ENCODE measurements at places on chromosomes 1 and 21.

DNA sequence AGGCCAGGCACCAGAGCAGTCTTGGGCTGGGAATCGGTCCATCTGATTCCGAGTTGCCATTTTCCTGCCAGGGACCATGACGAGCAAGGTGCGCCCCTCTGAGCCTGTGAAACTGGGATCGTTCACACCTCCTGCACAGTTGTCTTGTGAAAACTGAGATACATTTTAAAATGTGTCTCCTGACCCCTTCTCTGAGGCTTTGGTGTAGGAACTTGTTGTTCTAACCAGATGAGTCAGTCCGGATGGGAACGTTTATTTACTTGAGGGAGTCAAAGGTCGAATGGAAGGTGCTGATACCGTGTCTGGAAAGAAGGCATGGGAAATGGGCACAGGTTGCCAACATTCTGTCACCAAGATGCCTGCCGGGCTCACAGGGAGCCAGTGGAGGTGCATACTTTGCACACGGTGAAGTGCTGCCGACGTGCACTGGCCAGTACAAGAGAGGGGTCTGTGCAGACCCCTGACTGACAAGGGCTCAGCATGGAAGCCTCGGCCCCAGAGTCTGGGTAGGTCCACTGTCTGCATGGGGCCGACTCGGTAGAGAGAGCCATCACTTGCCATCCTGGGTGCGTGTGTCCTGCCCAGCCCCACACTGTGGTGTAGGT, 7.4 kb upstream of the KCNN3 start:
- no peak for DNase-seq

GRCh38 chr1:158521666-158522058, 32.5 kb downstream of the OR6Y1 start:
- no peak for DNase-seq

GRCh38 chr1:221839782-221840395, 98.0 kb upstream of the DUSP10 start:
- no peak for DNase-seq

- peak; percentile 74 for DNase-seq
Observed at GRCh38 chr1:27726173-27727044, 648 bp downstream of the FAM76A start.

GRCh38 chr1:155173478-155174323, at the start of gene TRIM46:
Gene TRIM46, plus strand, starts transcription at chr1:155173849. Its CDS starts 118 bp downstream, at chr1:155173967.
- peak; percentile 89 for DNase-seq

- DNase-seq, result no peak
Observed at GRCh38 chr1:245804696-245805095, 649.9 kb downstream of the KIF26B start.

DNA sequence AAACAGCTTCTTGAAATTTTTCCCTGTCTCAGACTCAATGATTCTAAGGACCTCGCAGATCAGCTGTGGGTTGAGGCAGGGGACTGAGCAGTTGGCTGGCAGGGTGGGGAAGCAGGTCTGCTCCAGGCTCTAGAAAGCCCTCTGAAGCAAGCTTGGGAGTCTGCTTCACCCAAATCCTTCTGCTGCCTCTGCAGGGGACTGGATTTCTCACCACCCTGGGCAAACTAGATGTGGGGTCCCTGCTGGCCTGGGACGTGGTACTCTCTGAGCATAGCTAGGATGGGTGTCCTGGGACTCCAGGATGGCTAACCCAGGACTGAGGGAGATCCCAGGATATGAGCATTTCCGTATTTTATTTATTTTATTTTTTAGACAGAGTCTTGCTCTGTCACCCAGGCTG, 89.3 kb downstream of the LAMC2 start:
- no peak for DNase-seq

All from AG08396 (cell line).